ENCODE measurements at places on chromosomes 6 and 20. TPM values are rescaled to one million over a fixed set of nuclear protein-coding genes. Genes with fewer than 3 reads are reported as not detected.

- H3K27ac ChIP-seq, result no peak overlapping the region
- no peaks in the 10 kb centered on the region for H3K36me3 ChIP-seq
- no peaks in the 10 kb centered on the region for H3K27me3 ChIP-seq
- peaks cover 15% of the 10 kb centered on the region for H3K4me1 ChIP-seq
- DNase-seq, result no peak
These were observed 40.4 kb downstream of the MAPK14 start for GRCh38 chr6:36068012-36068392.

DNA sequence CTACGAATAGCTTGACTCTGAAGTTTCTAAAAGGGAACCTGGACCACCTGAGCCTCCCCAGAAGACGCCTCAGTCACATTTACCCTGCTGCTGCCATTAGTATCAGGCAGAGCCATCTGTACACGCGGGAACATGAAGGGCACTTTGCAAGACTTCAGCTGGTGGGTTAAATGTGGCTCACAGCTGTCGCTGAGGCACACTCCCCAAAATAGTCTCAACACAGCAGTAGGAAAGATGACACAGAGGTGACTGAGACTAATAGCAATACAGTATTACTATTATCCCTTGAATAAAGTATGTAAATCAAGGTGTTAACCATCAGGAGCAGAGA, 29.0 kb downstream of the PSMB1 start:
- H3K36me3 ChIP-seq, result no peaks in the 10 kb centered on the region
- H3K27me3 ChIP-seq, result no peaks in the 10 kb centered on the region
- H3K4me3 ChIP-seq, result no peak overlapping the region
- no peak for DNase-seq
- H3K4me1 ChIP-seq, result no peaks in the 10 kb centered on the region
- no peak overlapping the region for H3K27ac ChIP-seq

GRCh38 chr20:47606983-47607613, 105.4 kb downstream of the NCOA3 start:
- no peaks in the 10 kb centered on the region for H3K4me1 ChIP-seq
- DNase-seq, result no peak
- H3K27ac ChIP-seq, result no peak overlapping the region
- no peak overlapping the region for H3K4me3 ChIP-seq
- H3K27me3 ChIP-seq, result no peaks in the 10 kb centered on the region
- H3K36me3 ChIP-seq, result peaks cover 13% of the 10 kb centered on the region

GRCh38 chr6:108157234-108157980, 8.4 kb upstream of the NR2E1 start:
- no peak overlapping the region for H3K27ac ChIP-seq
- H3K27me3 ChIP-seq, result peaks cover 100% of the 10 kb centered on the region
- peaks cover 16% of the 10 kb centered on the region for H3K4me1 ChIP-seq
- H3K4me3 ChIP-seq, result no peak overlapping the region
- no peak for DNase-seq

DNA sequence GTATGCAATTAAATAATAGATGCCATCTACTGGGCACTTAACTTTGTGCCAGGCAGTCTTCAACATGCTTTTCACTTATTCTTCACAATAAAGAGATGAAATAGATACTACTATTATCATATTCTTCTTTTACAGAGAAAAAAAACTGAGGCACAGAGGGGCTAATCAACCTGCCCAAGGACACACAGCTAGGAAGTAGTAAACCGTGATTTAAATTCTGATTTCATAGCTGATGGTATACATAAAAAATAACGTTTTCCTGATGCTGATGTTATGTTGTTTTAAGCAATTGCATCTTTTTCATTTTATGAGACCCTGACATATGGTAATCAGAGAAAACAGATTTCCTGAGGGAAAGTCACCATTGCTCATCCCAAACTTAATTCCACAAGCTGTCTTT, 45.1 kb upstream of the ATXN1 start:
- no peak overlapping the region for H3K4me3 ChIP-seq
- no peaks in the 10 kb centered on the region for H3K27me3 ChIP-seq
- H3K36me3 ChIP-seq, result no peaks in the 10 kb centered on the region
- no peak overlapping the region for H3K27ac ChIP-seq
- no peak for DNase-seq
- no peaks in the 10 kb centered on the region for H3K4me1 ChIP-seq

GRCh38 chr6:30834646-30835045, 49.7 kb upstream of the DDR1 start:
- H3K4me1 ChIP-seq, result no peaks in the 10 kb centered on the region
- H3K27me3 ChIP-seq, result no peaks in the 10 kb centered on the region
- no peaks in the 10 kb centered on the region for H3K36me3 ChIP-seq
- H3K27ac ChIP-seq, result no peak overlapping the region
- no peak overlapping the region for H3K4me3 ChIP-seq

DNA sequence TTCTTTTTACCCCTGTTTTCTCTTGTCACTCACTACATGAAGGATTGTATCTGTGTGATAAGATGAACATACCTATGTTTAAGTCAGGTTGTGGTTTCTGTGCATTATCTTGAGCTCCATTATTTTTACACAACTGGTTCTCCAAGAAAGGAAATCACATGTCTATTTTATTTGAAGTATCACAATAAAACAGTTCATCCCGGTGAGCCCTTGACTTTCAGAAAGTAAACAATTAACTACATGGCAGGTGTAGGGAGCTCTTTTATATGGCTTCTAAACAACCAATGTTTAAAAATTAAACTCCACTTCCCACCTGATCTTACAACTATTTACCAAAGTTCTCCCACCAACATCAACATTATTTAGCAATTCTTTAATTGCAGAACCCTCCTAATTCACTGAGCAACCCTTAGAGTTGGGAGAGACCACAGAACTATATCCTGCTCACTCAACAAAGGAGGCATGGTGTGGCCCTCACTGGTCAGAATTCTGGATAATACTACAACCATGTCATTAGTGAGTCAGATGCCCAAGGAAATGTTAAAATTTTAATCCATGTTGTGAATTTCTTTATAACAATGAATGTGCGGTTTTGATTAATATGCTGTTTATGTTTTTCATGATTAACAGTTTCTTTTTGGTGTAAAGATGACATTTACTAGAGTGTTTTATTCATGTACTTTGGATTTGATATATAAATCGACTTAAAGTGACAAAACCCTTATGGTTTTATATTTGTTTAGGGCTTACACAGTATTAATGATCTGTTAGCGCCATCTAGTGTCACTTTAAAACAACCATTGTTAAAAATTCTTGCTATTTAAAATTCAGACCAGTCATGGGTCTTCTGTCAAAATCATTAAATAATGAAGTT, 50.0 kb upstream of the SCGN start:
- no peak overlapping the region for H3K27ac ChIP-seq
- H3K36me3 ChIP-seq, result no peaks in the 10 kb centered on the region
- H3K4me3 ChIP-seq, result no peak overlapping the region
- no peak for DNase-seq
- H3K4me1 ChIP-seq, result no peaks in the 10 kb centered on the region

DNA sequence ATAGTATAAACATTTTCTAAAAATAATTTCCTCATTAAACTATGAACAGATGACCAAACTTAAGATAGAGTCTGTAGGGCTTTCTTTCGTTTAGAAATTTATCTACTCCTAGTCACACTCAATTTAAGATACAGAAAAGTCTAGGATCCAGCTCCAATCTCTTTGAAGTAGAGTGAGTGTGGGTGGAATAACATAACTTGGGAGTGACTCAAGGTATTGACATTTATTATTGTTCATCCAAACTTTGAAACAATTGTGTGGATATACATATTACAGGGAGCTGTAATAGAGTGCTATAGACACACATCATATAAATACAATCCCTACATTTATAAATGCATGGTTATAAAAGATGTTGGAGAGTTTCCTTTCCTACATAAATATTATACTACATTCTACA, 715.2 kb upstream of the MANEA start:
- H3K4me3 ChIP-seq, result no peak overlapping the region
- no peaks in the 10 kb centered on the region for H3K27me3 ChIP-seq
- H3K36me3 ChIP-seq, result no peaks in the 10 kb centered on the region
- H3K4me1 ChIP-seq, result no peaks in the 10 kb centered on the region
- H3K27ac ChIP-seq, result no peak overlapping the region
- no peak for DNase-seq

DNA sequence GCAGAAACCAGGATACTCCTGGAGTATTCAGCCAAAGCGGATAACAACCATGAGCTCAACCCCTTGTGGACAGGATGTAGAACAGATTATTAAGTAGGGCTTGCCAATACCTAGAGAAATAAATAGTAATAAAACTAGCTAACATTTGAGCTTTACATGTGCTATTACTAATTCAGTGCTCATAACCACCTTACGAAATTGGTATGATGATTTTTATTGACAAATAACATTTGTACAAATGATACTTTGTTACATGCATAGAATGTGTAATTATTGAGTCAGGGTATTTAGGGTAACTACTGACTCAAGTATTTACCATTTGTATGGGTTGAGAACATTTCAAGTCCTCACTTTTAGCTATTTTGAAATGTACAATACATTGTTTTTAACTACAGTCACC, 287.9 kb downstream of the CDC5L start:
- no peak overlapping the region for H3K27ac ChIP-seq
- no peaks in the 10 kb centered on the region for H3K27me3 ChIP-seq
- DNase-seq, result no peak
- H3K4me3 ChIP-seq, result no peak overlapping the region
- no peaks in the 10 kb centered on the region for H3K4me1 ChIP-seq

GRCh38 chr6:150169609-150170008, 26.8 kb downstream of the PPP1R14C start:
- no peak for DNase-seq
- H3K27me3 ChIP-seq, result no peaks in the 10 kb centered on the region
- H3K4me3 ChIP-seq, result no peak overlapping the region
- no peak overlapping the region for H3K27ac ChIP-seq

GRCh38 chr6:166624275-166624674, 2.8 kb downstream of the RPS6KA2 start:
- no peaks in the 10 kb centered on the region for H3K36me3 ChIP-seq
- peak; percentile 73 for DNase-seq
- H3K27me3 ChIP-seq, result no peaks in the 10 kb centered on the region
- H3K4me1 ChIP-seq, result peaks cover 80% of the 10 kb centered on the region
- no peak overlapping the region for H3K4me3 ChIP-seq

DNA sequence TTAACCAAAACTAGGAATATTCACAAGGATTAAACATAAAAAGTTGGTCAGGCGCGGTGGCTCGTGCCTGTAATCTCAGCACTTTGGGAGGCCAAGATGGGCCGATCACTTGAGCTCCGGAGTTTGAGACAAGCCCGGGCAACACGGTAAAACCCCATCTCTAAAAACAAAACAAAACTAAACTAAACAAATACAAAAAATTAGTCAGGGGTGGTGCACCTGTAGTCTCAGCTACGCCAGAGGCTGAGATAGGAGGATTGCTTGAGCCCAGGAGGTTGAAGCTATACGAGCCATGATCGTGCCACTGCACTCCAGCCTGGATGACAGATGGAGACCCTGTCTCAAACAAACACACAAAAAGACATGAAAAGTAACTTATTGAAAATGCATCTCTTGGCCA, 3.2 kb downstream of the PSORS1C2 start:
- H3K27me3 ChIP-seq, result no peaks in the 10 kb centered on the region
- no peak overlapping the region for H3K4me3 ChIP-seq
- no peaks in the 10 kb centered on the region for H3K4me1 ChIP-seq
- DNase-seq, result no peak
- H3K36me3 ChIP-seq, result no peaks in the 10 kb centered on the region
- no peak overlapping the region for H3K27ac ChIP-seq

DNA sequence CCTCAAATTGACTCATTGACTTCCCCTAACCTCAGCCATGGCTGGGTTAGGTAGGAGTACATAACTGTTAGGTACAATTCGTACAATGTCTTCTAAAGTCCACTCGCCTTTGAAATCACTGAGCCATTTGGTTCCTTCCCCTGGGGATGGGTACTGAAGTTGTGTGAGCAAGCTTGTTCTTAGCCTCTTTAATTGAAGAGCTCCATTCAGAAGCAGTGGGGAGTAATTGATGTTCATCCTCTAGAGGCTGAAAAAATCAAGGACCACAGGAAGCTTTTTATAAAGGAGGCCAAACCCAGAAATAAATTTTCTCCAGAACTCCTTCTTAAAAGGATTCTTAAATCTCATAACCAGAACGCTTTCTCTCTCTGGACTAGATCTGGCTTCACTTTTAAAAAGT, 60.6 kb downstream of the ANKS1A start:
- H3K4me3 ChIP-seq, result no peak overlapping the region
- no peak for DNase-seq
- H3K27ac ChIP-seq, result no peak overlapping the region
- H3K36me3 ChIP-seq, result no peaks in the 10 kb centered on the region

GRCh38 chr6:26521600-26522391, 16.4 kb upstream of the HMGN4 start:
- H3K27ac ChIP-seq, result peak overlapping the region; percentile 96
- no peaks in the 10 kb centered on the region for H3K27me3 ChIP-seq
- no peaks in the 10 kb centered on the region for H3K36me3 ChIP-seq
- DNase-seq, result peak; percentile 57
- H3K4me1 ChIP-seq, result no peaks in the 10 kb centered on the region
- peak overlapping the region; percentile 73 for H3K4me3 ChIP-seq

DNA sequence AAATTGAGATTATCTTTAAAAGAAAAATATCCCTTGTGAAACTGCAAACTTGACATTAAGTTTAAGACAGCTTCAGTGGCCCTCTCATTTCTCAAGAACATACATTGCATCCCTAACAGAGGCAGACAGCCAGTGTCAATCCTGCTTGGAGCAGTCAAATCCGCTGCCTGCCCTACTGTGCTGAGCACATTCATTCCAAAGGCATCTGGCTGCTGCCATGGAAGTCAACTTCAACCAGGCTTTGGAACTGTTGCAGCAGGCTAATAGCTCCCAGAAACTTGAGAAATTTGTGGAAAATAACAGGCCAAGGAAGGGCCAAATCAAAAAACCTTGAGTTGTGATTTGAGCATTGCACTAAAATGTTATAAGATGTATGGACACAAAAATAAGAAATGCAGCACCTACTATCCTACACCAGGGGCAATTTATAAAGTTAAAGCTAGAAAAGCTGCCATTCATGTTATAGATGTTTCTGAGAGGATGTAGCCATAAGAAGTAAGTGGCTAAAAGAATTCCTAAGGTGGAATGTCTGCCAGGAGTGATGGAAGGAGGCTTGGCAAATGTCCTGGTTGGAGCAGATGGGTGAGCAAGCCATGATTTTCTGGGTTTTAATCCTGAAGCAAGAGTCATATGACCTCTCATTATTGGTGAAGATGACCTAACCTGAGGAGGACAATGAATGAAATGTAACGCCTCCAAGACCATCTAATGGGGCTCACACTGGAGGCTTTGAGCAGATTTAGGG, 31.4 kb upstream of the HAO1 start:
- no peak for DNase-seq
- no peaks in the 10 kb centered on the region for H3K36me3 ChIP-seq
- H3K27me3 ChIP-seq, result no peaks in the 10 kb centered on the region
- no peak overlapping the region for H3K4me3 ChIP-seq
- H3K4me1 ChIP-seq, result no peaks in the 10 kb centered on the region
- no peak overlapping the region for H3K27ac ChIP-seq

Gene NT5DC1
- total RNA-seq, result 7.2 TPM

Gene ELOVL4
- 1.7 TPM for total RNA-seq

Gene RNF144B
- 15.5 TPM for total RNA-seq

Gene MYLIP
- 31.0 TPM for total RNA-seq

Gene SLC16A10
- 1.3 TPM for total RNA-seq

Gene SEL1L2
- total RNA-seq, result not detected
